Hypothalamus (tissue), 51 donors: ENCODE measurements at places on chromosomes 4 and X.
A peak's percentile ranks its signal among the peaks of the same experiment; 100 is the strongest.

DNA sequence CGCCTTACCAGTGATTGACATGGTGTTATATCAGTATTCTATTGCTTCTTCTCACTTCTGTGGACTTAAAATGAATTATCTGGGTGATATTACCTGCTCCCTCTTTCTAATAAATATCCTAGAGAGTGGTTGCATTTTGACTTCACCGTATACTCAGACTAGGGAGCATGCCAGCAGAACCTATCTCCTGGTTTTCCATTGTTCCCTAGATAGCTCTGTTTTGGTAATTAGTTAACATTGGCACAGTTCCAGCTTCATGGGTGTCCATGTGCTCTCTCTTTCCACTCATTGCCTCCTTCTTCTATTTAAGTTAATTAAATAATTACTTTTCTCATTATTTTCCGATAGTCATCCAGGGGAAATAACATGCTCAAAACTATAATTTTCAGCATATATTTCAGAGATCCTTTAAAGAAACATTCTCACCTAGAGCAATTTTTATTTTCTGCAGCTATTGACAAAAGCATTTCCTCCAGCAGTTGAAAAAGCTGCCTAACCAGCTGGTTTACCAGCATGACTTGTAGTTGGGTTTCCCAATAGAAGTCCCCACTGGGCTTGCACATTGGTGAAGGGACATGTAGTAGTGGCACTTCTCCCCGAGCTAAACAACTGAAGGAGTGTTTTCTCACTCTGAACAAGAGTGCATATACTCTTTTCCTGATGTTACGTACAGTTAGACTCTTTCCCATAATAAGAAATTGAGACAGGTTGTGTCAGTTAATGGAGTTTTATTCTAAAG is 27.9 kb upstream of the PAPSS1 start:
- no peak for DNase-seq

DNA sequence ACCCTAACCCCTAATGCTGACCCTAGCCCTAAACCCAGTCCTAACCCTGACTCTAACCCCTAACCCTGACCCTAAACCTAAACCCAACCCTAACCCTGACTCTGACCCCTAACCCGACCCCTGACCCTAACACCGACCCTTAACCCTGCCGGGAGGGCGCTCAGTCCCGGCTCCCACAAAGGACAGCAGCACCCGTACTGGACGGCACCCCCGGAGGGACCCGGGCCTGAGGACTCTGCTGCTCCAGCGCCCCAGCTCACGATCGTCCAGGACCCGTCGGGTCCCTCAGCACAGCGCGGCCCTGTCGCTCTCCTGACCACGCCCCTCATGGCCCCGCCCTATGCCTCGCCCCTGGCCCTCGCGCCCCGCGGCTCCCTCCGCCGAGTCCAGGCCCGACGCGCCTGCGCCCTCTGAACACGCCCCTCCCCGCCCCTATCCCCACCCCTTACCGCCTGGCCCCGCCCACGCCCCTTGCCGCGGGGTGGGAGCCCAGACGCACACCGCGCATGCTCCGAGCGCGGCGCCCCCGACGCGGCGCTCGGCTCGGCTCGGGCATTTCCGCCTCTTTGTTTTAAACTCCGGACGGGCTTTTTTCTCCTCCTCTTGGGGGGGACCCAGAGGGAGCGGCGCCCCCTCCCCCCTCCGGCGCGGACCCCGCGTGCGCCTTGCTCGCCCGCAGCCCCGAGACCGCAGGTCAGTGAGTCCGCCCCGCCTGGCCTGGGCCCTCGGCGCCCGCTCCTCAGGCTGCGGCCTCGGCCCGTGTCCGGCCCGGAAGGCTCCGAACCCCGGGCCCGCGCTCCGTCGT is at the start of gene PCGF3:
Gene PCGF3, plus strand, starts transcription at position 555 of the 805 bp plus-strand sequence. CDS start 27,849 bp downstream, outside the sequence.
- peak; percentile 86 for DNase-seq

GRCh38 chr4:100926039-100926717 is 408.4 kb upstream of the EMCN start:
- DNase-seq: no peak

DNA sequence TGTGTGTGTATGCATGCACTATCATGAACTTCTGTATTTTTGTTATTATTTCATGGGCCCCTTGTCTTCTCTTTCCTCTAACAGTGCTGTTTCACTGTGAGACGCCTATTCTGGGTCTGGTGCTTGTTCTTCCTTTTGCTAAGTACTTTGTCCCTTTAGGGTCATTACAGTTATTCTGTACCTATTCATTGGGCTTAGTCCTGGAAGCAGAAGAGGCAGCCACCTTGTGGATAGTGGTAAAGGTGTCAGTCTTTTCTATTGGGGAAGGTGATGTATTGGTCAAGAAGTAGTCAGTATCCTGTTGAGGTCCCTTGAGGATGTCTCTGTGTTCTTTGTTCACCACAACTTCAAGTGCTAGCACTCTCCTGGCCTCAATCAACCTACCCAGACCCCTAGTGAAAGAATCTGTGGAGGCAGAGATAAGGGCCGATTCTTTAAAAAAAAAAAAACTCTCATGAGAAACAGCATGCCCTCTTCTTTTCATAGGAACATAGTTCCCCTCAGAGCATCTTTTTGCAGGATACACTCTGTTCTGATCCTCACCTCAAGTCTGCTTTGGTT is 593.8 kb downstream of the SPRY1 start:
- no peak for DNase-seq

GRCh38 chrX:29477878-29478277 is 737.5 kb upstream of the MAGEB2 start:
- DNase-seq: no peak

- no peak for DNase-seq
These were observed 888.4 kb upstream of the EPHA5 start for GRCh38 chr4:66558651-66559050.

GRCh38 chr4:188434643-188435042 is 295.4 kb downstream of the TRIML1 start:
- DNase-seq: no peak

DNA sequence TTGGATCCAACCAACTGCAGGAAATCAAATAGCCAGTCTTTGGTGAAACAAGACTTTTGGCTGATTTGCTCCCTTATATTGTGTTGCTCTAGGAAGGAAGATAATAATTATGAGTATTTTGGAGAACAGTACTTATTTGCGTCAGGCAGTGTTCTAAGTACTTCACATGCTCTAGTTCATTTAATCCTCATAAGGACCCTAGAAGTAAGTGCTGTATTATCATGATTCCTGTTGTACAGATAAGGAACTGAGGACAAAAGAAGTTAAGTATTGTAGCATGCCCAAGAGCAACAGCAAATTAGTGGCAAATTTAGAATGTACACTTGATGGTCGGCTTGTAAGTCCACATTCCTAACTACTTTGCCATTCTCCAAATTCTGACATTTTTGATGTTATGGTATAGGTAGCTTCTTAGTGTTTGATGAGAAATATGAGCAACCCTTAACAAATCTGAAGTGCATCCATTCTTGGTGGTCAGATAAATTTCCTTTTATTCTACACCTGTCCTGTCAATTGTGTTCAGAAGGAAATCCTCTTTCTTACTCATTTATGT is 72.0 kb downstream of the SPRY1 start:
- no peak for DNase-seq

- no peak for DNase-seq
These were observed 118.0 kb downstream of the SLC2A9 start for GRCh38 chr4:9903317-9903716.

GRCh38 chrX:79094075-79094832 is 50.2 kb upstream of the GPR174 start:
- DNase-seq: no peak

DNA sequence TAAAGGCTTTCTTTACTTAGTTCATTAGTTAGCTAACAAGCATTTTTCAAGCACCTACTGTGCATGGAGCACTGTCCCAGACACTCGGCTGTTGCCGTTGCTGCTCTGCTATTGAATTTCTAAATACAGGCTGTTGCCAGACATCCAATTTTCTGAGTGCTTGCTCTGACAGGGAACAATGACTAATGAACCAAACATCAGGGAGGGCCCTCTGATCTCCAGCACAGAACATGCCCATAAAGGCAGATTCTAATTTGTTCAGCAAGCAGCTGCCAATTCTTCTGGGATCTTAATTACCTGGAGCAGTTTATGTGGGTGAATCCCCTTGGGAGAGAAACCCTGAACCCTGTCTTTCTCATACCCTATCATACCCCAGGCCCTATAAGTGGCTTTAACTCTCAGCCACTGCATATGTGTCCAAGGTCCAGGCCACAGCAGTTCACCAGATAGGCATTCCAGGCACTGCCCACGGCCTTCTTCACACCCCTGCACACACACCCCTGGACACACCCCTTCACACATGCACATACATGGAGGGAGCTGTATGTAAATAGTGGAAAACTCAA is 27.9 kb downstream of the TSC22D3 start:
- DNase-seq: no peak

DNA sequence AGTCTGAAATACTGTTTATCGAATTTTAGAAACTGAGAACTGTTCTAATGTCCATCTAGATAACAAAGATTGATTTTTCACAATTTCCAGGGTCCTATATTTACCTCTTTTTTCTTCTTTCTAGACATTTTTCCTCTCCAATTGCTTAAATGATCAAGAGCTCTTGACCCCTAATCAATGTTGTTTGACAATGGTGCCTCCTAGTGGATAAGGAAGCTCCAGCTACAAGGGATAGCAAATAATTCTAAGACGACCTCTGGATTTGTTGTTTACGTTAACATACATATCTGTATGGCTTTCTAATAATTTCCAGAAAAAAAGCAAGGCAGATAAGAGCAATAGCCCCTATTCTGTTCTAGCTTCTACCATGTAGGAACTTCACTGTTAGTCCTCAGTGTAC is 35.8 kb downstream of the GPR82 start:
- DNase-seq: no peak

- no peak for DNase-seq
These were observed 856.3 kb upstream of the NDST4 start for GRCh38 chr4:115969756-115970155.

DNA sequence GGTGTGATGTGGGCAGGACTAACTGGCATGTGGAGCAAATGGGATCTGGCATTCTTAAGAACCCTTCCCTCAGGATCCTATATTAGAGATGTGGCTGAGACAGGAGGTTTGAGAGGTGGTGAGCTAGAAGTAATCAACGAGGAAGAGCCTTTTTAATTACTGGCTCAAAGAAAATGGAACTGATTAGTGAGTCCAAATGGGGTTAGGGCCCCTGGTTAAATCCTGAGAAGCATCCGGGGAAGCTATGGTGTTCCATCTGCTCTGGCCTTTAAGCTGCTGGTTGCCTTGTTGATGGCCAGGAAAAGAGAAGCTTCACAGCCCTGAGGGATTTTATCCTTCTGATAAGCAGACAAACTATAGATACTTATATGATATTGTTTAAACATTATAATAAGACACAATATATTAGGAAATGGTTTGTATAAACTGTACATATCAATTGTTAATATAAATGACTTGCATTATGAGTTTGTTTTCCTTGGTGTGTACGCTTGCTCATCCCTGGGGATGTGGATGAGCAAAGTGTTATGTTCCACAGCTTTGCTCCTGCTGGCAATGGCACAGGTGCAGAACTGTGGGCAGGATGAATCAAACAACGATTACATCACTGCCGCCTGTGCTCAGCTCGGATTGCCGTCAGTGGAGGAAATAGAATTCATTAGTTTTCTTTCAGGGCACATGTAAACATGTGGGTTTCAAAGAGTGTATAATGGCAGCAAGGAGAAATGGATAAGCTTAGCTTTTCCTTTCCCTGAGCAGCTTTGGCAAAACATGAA is 328.6 kb upstream of the ARX start:
- DNase-seq: no peak

- no peak for DNase-seq
These were observed 82.4 kb upstream of the RBPJ start for GRCh38 chr4:26238426-26238777.

DNA sequence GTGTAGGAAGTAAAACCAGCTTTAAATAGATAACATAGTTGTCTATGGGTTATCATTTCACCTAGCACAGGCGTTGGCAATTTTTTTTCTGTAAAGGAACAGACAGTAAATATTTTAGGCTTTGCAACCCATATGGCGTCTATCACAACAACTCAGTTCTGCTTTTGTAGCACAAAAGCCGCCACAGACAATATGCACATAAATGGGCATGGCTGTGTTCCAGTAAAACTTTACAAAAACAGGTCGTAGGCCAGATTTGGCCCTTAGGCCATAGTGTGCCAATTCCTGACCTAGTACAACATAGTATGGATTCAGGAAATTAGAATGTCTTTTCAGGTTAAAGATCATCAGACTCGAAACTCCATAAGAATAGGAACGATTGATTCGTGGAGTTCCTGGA is 265.3 kb upstream of the GK2 start:
- DNase-seq: no peak

GRCh38 chr4:10728016-10728415 is 43.4 kb upstream of the CLNK start:
- DNase-seq: no peak

GRCh38 chr4:172830295-172830764 is 338.3 kb upstream of the GALNT7 start:
- DNase-seq: no peak

GRCh38 chr4:146790515-146790914 is 151.8 kb downstream of the POU4F2 start:
- no peak for DNase-seq

DNA sequence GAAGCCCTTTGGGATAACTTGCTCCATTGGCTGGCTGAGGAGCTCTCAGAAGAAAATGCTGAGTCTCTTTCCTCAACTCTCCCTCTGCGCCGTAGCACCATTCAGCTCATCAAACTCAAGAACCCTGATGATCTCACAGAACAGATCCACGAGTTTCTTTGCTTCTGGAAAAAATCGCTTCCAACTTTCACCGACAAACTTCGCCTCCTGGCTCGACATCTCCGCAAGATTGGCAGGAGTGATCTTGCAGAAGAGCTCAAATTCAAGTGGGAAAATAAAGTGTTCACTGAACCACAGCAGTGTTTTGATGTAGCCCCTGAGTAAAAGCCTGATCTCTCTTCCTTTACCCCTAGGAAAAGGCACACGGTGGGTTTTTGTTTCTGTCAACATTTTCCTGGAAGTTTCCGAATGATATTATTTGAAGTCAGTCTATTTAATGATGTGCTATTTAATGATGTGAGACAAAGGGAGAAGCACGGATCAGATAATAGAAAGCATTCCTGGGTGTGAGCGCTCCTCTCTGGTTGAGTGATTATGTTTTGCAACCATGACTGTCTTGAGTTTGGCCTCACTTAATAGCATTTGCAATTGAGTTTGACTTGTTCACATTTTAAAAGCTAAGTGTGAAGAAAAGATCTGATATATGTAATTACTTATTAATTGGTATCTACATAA is 62.2 kb downstream of the DTHD1 start:
- DNase-seq: no peak

DNA sequence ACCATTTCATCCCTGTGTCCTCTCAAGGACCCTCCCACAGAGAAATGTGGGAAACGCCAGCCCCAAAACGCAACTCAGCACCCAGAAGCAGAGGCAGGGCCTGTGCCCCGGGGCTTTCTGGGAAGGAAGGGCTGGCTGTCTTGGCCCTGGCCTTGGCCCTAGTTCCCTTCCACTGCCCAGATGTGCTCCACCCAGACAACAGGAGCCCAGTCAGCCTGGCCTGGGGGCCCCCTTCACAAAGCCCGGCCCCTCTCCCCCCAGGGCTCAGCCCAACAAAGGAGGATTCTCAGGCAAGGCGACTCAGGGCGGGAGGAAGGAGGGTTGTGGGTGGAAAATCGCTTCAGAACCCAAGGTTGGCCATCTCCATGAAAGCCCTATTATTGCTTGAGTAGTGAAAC is 82.5 kb downstream of the PJA1 start:
- DNase-seq: no peak

- no peak for DNase-seq
These were observed 3.6 kb upstream of the AMOT start for GRCh38 chrX:112844250-112844649.
